ENCODE measurements at places on chromosomes 3 and 15.

DNA sequence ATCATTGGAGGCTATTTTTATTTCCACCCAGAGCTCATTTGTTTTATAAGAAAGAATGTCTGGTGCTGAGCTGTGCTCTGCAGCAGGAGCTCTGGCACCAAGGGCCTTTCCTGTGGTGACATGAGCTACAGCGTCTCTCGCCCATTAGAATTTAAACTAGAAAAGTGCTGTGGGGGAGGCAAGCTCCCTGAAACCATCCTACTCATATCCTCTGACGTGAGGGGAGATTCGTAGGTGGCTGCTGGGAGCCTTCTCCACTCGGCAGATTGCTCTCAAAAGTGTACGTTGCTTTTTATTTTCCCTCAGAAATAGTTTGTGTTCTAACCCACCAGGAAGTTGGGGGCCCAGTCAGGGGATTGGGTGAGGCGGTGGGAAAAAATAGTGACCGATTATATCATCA is 76.3 kb upstream of the ARHGEF3 start:
- peak; percentile 77 for DNase-seq

GRCh38 chr3:73580343-73580742 is 44.4 kb downstream of the PDZRN3 start:
- no peak for DNase-seq

DNA sequence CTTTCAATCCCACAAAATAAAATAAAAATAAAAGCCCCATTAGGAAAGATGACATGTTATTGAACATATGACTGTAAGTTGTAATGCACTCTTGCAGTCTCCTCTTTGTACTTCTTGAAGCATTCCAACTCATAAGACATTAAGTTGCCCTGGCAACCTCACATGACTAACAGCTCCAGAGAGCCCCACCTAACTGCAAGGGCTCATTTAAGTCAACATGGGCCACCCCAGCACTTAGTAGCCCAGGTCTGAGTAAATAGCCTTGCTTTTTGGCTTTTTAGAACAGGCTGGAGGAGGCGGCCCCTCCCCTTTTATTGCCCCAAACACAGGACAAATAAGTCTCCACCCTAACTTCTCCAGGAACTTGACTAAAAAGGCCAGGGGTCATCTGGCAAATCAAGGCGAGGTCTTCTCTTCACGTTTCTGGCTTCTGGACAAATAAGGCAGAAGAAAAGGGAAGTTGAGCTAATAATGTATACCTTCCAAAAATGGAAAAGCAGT is 135.1 kb downstream of the TMCO5A start:
- DNase-seq: peak; percentile 70

GRCh38 chr3:14147066-14147435 is 22.2 kb downstream of the TMEM43 start:
- no peak for DNase-seq

- no peak for DNase-seq
Observed at GRCh38 chr3:77242371-77242770, 202.5 kb downstream of the ROBO2 start.
